ENCODE measurements at places on chromosomes 12 and 14. TPM values are rescaled to one million over a fixed set of nuclear protein-coding genes. Genes with fewer than 3 reads are reported as not detected.

The SOAT2 gene
- not detected for total RNA-seq

The FAM234B gene
- 12.8 TPM for total RNA-seq

The METAP2 gene
- 86.5 TPM for total RNA-seq

The ESRRB gene
- total RNA-seq: not detected

The TMBIM4 gene
- 77.8 TPM for total RNA-seq

DNA sequence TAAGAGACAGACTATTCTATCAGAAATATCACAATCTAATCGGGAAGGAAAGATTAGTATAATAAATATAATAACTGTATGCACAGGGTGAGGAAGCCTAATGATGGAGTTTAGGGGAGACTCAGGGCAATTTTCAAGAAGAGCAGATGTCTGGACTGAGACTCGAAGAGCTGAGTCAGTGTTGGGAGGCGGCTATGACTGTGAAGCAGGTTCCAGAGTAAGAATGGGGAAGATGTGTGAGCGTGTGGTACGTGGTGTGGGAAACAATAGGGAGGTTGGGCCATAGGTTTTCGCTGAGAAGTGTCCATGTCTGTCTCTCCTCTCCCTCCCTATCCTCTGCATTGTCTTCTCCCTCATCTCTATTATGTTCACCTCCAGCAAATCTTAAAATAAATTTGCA, 85.6 kb downstream of the LMO3 start:
- DNase-seq: no peak

DNA sequence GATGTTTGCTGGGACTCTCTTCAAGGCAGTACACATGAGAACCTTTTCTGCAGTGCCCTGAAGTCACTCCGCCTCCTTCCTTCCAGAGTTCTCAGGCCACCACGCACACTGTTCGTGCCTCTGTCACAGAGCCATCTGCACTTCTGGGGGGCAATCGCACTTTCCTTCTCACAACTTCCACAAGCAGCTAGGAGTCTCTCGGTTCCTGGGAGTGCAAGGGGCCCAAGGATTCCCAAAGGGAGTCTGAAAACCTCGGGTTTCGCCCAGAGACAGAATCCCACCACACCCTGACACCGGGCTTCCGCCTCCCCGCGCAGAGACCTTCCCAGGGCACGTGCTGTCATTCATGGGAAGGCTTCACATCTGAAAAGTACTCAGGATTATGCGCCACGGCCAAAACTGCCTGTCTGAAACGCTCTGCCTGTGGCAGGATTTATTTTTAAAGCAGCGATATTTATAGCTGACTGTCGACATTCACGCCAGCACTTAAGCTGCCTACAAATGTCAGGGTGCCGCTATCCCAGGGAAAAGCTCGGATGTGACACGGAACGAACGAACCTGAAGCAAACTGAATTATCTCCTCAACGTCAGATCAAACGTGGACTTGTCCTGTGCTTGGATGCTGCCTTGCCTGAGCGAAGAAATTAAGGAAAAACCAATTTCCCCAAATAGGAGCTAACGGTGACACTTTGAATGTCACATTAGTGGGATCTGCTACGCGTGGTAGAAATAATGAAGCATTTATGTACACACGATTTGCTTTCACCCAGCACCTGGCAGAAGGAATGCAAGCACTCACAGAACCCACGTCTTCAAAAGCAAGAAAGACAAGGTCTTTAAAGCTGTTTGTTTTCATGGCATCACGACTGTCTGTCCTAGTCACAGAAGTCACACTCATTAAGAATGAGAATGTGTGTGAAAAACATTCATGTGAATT, 154.0 kb downstream of the PIWIL1 start:
- no peak for DNase-seq

DNA sequence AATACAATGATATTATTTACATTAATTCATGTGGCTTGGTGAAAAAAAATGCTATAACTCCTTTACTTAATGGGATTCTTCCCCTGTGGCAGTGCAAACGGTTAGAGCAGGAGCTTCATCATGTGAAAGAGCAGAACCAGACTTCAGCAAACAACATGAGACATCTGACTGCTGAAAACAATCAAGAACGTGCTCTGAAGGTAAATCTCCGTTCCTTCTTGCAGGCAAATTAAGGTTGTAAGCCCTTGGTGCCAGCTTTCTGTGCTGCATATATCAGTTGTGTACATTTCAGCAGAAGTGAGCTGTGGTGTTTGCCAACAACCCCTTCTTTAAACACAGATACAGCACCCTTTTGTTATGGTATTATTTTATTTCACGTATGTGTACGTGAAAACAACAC, 171.7 kb downstream of the MIPOL1 start:
- DNase-seq: no peak

DNA sequence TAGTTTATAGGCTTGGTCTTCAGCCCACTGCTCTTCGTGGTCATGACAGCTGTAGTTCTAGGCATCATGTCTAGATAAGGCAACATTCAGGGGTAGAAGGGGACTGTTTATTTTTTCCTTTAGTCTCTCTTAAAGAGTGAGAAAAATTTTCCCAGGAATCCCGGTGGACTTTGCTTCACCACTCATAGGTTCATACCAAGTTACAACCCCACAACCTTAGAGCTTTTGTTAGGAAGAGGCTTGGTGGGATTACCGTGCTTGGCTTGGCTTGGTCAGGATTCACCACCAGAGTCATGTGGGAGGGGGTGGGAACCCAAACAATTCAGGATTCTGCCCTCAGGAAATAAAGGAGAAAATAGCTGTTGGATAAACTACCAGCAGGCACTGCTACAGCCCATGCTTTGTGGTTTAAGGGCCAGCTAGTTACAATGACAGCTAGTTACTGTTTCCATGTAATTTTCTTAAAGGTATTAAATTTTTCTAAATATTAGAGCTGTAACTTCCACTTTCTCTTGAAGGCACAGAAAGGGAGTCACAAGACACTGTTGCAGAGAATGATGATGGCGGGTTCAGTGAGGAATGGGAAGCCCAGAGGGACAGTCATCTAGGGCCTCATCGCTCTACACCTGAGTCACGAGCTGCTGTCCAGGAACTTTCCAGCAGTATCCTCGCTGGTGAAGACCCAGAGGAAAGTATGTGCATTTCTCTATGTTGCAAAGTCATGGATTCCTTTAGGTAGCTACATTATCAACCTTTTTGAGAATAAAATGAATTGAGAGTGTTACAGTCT, 25.9 kb upstream of the PAPLN start:
- no peak for DNase-seq

DNA sequence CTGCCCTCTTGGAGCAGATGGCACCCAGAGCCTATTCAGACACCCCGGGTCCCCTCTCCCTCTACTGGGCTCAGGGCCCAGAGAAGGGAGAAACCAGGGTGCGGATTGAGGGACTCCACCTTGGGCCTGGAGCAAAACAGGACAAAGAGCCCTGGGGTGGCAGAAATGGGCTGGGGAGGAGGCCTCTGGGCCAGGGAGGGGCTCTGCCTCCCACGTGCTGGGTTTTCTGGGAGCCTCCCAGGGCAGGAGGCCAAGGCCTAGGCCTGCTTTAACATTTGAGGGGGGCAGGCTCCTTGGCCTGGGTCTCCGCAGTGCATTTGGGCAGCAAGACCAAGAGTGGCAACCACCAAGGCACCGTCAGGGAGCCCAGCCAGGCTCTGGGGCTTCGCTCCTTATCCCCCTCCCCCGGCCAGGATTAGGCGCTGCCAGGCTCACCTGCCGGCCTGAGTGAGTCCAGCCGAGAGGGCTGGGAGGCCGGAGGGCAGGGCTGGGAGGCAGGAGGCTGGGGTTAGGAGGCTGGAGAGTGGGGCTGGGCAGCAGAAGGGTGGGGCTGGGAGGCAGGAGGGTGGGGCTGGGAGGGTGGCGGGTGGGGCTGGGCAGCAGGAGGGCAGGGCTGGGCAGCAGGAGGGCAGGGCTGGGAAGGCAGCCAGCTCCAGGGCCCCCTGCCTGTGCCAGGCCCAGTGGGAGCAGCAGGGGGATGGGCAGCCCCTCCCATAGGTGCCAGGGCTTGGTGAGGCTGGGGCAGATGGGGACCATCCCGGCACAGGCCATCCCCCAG, 101.8 kb upstream of the EIF5 start:
- no peak for DNase-seq

DNA sequence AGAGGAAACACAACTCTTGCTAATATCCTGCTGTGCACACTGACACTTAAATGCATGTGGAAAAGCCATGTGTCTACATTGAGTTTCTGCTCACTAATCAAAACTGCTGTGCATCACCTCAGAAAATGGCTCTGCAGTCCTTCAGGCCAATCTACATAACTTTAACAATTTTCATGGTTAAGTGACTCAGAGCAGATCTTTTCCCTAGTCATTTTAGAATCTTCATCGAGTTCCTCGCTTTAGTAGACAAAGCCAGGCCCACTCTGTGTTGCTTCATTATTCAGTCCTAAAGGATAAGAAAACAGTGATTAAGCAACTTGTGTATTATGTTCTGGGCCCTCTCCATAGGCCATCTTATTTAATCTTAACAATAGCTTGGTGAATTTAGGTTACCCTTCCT, 250.0 kb downstream of the KCNC2 start:
- DNase-seq: no peak

- peak; percentile 66 for DNase-seq
Observed at GRCh38 chr14:61125867-61126572, 145.0 kb downstream of the SLC38A6 start.

- DNase-seq: no peak
Observed at GRCh38 chr14:89628521-89628920, 211.5 kb upstream of the FOXN3 start.

GRCh38 chr12:45411626-45412025, 195.7 kb downstream of the ANO6 start:
- no peak for DNase-seq

- no peak for DNase-seq
Observed at GRCh38 chr12:51921017-51921725, 13.9 kb downstream of the ACVRL1 start.

DNA sequence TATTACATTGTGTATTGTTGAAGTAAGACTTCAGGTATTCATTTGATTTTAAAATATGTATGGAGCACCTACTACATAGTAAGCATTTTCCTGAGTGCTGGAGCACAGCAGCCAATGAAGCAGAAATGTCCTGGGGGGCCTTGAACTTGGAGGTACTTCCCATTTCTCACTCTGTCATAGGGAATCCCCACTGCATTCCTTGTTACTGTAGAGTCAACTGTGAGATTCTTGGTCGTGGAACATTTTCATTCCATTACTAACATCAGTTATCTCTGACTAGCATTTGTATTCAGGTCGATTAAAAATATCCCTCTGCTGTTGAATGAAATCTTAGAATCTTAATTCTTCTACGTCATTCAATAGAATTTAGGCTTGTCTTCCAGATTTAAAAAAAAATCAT, 66.7 kb downstream of the PDE3A start:
- no peak for DNase-seq

DNA sequence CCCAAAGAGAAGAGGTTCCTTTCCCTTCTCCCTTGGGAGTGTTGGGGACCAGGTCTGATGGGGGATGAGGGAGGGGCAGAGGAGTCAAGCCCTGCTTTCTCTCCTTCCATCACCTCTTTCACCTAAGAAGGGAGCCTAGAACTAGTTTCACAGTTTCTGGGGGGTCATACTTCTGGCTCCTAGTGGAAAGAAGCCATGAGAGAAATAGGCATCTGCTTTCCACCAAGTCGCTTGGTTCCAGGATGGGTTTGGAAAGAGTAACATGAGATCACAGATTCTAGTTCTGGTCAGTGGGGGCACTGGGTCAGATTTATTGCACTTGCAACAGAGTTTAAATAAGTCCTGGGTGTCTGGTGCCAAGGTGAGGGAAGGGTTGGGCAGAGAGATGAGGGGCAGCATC, 10.5 kb upstream of the ZNF385A start:
- no peak for DNase-seq

DNA sequence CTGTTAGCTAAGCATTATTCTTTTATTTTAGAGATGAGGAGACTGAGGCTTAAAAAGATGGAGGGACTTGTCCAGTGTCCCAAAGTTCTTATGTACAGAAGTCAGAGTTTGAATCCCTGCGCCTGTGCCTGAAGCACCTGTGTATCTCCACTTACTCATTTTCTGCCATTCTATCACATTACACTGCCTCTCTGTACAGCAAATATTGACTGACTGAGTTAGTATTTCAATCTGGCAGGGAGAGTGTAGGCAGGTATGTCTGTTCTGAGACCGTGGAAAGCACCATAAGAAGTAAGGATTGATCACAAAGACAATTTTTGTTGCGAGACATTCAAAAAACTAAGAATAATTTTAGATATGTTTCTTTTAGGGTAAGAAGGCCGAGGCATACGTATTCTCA, 162.7 kb downstream of the KITLG start:
- no peak for DNase-seq

All from pulmonary artery endothelial cell (primary cell).